ENCODE measurements at places on chromosomes 5 and 9.

DNA sequence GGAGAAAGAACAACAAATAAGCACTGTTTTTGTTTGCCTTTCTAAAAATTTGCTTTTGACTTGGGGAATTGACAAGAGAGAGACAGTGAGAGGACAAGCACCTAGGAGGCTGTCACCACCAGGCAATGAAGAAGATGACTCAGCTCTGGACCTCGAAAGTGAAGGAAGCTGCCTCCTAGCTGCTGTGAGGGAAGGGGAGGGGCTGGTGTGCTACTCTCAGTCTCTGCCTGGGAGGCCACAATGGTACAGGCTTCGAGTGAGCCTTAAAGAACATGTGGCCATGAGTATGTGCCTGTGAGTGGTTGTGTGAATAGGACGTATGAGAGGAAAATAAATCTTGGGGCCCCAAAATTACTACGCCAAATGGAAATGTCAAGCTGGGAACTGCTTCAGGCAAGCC, 7.1 kb upstream of the PLK2 start:
- DNase-seq, result no peak

DNA sequence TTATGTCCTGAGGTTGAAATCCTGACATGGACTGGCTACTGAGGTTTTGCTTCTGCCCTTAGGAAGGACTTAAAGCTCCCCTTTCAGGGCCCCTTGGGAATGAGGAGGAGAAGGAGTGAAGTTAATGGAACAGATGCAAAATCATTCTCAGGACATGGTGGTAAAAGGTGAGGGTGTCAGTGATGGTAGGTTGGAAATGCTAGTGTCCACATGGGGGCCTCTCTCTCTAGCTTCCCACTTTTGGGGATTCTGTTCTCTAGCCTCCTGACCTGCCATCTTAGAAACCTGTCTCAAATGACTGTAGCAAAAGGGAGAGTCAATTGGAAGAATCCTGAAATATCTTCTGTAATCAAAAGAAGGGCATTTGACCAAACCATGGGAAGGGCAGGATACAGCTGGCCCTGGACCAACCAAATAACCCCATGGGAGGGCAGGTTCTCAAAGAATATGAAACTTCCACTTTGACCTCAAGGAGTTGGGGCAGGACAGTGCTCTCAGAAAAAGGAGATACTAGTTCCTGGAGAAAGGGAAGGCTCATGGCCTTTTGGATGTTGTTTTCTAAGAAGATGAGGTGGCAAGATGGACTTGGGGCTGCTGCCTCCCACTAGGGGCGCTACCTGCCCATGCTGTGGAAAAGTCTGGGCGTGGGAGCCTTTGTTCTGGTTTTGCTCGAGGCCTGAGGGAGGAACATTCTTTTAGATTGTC, 21.2 kb upstream of the MLANA start:
- DNase-seq, result peak; percentile 13

GRCh38 chr5:78360674-78360923, 182 bp downstream of the SCAMP1 start:
- no peak for DNase-seq

DNA sequence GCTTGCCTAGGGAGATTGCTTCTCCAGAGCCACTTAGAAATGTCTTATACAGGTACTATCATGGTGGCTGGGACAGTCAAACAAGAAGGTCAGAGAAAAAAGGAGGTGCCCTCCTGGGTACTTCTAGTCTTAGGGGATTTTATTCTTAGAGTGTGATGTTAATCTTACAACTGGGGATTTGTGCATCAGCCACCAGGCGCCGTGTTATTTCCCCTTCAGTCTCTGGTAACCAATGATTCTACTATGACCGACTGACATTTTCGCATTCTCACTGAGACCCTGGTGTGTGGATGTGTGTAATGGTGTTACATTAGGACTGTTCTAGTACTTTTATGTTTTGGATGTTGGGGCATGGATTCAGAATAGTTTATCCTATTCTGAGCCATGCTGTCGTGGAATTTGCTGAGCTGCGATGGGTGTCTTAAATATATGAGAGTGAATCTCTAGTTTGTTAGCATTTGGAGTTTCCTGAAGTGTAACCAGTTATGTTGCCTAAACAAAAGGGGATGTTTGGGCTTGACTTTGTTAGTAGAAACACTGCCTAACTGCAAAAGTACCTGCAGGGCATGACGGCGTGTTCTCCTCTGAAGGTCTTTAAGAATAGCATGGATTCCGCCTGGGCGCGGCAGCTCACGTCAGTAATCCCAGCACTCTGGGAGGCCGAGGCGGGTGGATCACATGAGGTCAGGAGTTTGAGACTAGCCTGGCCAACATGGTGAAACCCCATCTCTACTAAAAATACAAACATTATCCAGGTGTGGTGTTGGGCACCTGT, 175.2 kb upstream of the DAP start:
- DNase-seq, result no peak

DNA sequence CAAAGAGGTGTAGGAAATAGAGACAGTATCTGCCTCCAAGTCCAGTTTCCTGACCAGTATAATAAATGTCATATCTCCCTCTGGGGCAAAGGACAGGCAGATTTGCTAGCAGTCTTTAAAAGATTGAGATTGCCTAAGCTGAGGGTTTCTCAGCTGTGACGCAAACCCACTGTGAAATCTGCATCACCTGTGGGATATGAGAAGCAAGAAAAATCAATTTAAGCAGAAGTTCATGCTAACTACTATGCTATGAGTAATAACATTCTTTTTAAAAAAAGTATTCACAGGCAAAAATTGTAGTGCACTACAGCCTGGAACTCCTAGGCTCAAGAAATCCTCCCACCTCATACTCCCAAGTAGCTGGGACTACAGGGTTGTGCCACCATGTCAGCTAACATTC, 168.1 kb upstream of the POC5 start:
- no peak for DNase-seq

DNA sequence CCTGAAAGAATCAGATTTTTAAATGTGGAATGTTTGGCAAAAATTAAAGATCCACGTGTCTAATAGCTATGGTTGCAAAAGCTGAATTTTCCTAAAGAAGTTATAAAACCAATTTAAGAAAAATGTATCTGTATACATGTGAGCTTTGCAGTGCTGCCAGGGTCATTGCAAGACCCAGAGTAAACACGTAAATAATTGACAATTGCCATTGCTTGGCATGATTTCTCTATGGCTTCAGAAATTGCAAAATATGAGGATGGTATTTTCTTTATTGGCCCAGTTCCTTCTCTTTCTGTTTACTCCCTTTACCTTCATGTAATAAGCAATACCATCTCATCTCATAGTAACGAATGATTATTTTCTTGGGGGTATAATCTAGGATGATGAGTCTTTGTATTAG, 123.9 kb downstream of the ERCC6L2 start:
- no peak for DNase-seq

DNA sequence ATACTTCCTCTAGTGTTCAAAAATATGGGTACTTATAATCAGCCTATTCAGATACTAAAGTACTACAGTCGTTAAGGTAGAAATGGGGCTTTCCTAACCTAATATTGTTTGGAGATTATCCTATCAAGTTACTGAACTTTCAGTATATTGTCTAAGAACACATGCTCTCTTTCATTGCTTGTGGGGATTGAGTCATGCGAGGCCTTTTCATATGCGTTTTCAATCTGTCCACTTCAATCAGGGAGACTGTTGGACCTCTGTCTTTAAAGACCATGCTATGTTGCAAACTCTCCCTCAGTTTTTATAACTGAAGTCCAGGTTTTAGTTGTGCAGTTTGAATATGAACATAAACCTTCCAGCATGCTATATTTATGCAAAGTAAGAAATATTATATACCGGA, 15.0 kb downstream of the PRR16 start:
- DNase-seq, result no peak

DNA sequence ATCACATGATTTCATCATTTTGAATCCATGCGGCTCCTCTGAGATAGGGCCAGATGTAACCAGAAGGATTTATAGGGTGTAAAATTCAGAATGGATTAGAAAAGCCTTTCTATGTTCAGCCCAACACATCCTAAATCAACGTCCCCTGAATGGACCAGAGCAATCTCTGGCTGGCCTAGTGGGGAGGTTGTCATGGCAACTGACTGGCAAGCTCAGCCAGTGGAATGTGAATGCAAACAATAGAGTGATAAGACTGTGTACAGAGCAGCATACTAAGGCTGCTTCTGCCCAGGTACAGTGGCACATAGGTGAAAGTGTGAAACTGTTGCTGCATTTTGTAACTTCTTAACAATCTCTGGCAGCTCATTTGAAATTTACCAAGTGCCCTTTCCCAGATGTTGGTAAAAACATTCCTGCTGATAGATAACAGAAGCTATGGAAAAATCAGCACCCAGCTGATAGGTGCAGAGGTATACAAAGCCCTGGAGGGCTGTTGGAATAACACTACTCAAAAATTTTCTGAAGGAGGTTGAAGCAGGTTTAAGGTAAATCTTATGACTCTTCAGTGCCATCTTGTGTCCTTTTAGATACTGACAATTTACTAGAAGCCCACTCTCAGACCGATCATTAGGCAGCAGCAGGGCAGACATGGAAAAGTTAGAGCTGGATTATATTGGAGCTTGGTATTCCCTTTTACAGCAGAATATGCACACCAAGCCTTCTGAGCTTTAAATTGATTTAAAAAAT, 267.2 kb downstream of the RAB3C start:
- no peak for DNase-seq

DNA sequence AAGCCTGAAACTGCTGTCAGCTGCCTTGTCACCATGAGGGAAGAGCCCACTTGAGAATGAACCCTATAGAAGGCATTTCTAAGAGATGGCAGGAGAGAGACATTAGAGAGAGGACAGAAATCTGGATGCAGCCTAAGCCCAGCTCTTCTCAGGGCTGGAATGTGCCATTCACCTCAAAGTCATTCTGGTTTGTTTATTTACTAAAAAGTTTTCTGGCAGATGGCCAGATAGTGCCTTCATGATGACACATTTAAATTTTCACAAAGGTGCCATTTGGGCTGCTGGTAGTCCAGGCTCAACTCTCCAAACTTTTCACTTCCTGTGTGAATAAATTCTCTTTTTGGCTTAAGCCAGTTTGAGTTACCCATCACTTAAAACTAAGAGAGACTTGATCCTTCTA, 144.6 kb upstream of the ZNF366 start:
- no peak for DNase-seq

GRCh38 chr5:118593003-118593328, 395.4 kb downstream of the DTWD2 start:
- DNase-seq, result no peak

DNA sequence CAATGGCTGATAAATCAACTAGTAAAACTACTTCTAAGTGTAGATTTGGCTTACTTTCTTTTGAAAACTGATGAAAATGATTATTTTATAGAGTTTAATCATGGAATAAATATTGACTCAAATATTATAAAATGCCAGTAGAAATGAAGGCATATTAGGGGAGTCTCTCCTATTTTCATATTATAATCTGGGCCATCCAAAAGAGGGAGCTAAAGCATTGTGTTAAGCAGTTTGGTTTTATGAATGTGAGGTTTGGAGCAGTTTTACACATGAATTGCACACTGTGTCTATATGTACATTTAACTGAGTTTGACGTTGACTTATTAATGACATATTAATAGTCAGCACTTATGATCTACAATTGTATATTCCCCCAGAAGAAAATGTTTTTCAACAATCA, 17.4 kb downstream of the CDH9 start:
- no peak for DNase-seq

DNA sequence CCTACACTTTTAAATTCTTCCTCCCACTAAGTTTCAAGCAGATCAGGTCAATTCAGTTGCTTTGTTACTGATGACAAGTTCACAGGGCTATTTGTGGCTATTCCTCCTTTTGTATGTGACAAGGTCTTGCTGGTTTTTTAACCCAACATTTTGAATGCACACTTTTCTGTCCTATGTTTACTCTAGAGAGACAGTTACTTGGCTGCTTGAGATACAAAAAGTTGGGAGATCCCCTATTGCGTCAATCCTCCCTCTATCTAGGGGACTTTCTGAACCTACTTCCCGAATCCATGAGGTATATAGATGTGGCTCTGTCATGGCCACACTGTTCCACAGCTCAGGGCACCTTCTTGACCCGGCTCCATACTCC, 386.7 kb downstream of the NTRK2 start:
- no peak for DNase-seq

DNA sequence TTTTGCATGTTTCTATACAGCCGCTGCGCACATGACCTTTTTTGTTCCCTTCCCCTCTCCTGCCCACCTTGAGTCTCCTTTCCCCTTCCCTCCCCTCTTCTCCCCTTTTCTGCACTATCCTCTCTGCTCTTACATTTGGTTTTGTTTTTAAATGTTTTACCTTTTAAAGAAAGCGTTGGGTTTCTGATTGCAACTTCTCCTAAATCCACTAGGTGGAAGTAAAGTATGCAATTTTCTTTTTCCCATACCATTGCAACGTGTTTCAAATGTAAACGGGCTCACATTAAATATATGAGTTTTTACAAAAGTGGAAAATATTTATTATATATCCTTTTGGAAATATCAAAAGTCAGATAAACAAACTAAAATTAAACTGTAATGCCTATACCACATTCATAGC, 500.9 kb downstream of the DIRAS2 start:
- DNase-seq, result no peak

DNA sequence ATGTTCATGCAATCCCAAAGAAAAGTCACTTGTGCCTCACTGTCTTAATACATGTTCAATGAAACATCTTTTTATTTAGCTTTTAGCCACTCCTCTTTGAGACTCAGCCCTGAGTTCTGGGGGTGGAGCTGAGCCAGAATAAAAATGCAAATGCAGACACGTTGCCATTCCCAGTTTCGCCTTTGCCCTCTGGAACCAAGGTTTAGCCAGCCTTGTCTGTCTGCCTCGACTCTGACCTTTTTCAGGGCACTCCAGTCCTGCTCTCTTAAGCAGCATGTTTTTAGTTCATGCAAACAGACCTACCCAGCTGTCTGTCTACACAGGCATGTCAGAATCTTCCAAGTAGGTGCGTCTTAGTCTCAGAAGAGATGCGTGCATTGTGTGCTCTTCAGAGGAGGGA, 82.2 kb upstream of the RANBP3L start:
- no peak for DNase-seq

DNA sequence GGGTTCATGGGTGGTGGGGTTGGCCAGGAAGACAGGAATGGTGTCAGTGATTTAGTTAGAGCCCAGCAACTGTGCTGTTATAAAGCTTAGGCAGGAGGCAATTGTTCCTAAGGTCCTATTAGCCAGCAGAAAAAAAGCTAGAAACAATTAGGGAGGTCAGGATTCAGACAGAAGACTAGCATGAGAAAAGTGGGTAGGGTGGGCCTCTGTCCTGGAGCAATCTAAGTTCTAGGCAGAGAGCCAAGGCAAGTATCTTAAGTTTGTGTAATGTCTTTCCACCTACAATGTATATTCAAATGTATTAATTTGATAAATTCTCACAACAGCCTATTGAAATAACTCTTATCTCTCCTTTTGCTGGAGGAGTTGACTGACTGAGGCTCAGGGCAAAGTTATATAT, 6.1 kb upstream of the ZFAND5 start:
- DNase-seq, result no peak

Data from hematopoietic multipotent progenitor cell treated with erythropoietin and hydrocortisone succinate and interleukin-3 and kit ligand, for 15 days (in vitro differentiated cells).